ENCODE measurements at places on chromosomes 7 and 10.

- no peak for DNase-seq
Measured at GRCh38 chr10:97185326-97186058, at the start of gene SLIT1. Gene SLIT1 (minus strand): TSS chr10:97185959. CDS start chr10:97185674, 285 bp downstream.

DNA sequence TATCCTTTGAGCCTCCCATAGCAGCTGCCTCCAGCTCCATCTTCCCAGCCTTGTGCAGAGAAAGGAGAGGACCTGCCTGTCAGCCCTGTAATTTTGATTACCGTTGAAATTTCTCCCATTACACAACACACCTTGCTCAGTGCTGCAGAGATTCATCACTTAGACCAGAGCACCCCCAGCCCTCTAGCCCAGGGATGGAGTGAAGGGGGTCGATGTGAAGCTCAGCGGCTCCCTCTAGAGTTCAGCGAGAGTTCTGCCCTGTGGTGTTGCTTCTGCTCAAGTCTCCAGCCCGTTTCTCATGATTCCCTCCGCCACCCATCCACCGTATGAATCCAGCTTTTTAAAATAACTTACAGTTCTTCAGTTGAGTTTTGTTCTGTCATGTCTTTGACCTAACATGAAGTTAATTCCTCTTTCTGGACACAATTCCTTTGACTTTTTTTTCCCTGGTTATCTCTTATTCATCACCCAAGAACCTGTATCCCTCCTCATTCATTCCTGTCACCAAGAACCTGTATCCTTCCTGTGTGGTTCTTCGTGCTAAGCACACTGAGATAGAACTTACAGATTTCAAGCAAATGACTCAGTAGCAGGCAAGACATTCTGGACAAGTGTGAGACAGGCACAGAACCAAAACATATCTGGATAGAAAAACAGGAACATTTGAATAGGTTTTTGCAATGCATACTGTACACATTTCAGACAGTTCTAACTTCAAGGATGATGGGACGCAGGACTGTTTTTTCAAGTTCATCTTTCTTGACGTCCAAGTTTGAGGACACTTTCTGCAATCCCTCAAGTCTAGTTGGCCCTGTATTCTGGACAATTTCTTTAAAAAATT is 35.0 kb upstream of the ZNF32 start:
- peak; percentile 41 for DNase-seq

GRCh38 chr7:41940760-41941343 is 238.0 kb upstream of the INHBA start:
- peak; percentile 73 for DNase-seq

DNA sequence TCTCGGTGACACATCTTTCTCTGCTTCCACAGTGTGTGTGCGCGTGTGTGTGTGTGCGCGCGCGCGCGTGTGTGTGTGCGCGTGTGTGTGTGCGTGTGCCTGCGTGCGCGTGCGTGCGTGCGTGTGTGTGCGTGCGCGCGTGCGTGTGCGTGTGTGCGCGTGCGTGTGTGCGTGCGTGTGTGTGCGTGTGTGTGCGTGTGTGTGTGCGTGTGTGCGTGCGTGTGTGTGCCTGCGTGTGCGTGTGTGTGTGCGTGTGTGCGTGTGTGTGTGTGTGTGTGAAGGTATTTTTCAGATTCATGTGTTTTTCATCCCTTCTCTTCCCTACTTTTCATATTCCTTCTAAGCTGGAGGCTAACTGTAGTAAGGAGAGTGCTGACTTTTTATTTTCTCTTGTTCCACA is 148.4 kb downstream of the CREB5 start:
- DNase-seq, result no peak

- no peak for DNase-seq
Measured at GRCh38 chr7:100888988-100889750, at the start of gene UFSP1. Gene UFSP1 (minus strand): TSS chr7:100889715. CDS start chr7:100889271, 444 bp downstream.

DNA sequence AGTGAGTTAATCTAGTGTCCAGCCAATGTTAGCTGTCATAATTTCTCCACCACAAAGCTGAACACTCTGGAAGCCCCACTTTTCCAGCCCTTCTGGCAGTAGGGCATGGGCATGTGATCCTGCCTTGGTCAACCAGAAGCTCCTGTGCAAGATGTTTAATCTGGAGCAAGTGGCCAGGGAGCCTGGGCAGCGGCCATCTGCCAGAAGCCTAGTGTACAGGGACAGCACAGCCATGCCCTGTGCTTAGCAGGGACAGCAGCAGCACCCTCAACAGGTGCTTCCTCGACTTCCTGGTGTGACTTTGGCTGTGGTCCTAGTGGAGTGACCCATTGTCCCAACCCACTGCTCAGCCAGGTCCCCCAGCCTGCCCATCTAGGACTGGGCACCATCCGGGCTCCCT is 10.3 kb downstream of the RBP3 start:
- DNase-seq, result no peak

- DNase-seq, result no peak
Measured at GRCh38 chr7:55775051-55775420, 87.5 kb downstream of the SEPTIN14 start.

- DNase-seq, result peak; percentile 18
Measured at GRCh38 chr7:4479367-4480039, 202.6 kb upstream of the FOXK1 start.

DNA sequence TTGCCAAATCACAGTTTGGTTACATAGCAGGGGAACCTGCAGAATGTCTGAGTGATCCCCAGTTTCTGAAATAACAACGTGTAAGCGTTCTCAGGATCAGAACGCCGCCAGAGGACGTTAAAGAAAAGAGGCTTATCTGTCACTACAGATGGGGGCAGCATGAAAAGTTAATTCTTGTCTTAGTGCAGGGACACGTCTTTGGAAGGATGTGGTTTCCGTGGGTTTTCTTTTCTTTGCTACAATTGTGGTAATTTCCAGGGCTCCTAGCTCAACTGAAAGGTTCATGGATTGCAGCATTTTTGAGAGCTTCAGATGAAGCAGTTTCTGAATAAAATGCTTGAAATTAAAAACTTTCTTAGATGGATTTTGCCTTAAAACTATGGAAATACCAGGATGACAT is 106.6 kb downstream of the PRKCQ start:
- peak; percentile 38 for DNase-seq

GRCh38 chr7:13920053-13920697 is 69.3 kb downstream of the ETV1 start:
- DNase-seq, result no peak

DNA sequence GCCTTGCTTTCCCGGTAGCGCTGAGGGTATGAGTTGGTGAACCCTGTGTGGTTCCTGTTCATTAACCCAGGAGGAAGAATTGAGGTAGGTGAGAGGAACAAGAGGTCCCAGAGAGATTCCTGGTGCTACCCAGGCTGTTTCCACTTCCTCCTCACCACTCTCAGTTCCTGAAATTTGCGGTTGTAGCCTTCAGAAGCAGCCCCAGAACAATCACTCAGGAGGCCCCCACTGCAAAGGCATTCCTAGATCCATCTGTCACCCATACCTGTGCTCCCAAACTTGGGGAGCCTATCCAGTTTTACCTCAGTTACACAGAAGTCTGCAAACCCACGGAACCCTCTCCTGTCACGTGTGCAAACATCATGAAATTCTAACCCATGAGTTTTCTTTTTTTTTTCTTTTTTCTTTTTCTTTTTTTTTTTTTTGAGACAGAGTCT is 9.0 kb upstream of the PIP4K2A start:
- peak; percentile 49 for DNase-seq

DNA sequence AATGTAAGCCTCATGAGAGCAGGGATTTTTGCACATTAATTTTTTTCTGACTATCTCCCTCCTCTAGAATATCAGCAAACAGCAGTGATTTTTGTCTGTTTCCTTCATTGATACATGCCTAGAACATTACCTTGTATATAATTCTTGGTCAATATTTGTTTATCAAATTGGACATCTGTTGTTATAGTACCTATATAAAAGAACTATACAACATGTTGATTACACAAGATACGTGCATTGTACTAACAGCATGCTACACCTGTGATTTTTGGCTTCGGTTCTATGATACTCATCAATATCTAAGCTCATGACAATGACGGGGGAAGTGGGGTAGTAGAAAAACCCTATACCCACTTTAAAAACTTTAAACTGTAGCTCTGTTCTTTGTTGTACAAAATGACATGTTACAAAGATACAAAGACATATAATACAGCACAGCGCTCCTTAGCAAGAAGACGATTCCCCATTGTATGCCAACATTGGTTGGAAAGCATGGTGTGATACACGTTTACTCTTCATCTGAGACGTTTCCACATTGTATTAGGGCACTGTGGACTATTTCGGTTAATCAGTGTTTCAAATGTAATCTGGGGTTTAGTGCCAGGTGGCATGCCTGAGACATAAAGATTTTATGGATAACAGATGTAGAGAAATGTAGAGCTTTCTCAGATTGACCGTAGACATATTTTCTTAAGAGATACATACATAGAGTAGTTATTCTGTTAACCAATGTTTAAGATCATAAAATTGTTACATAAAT is 70.5 kb upstream of the FOXP2 start:
- DNase-seq, result no peak

DNA sequence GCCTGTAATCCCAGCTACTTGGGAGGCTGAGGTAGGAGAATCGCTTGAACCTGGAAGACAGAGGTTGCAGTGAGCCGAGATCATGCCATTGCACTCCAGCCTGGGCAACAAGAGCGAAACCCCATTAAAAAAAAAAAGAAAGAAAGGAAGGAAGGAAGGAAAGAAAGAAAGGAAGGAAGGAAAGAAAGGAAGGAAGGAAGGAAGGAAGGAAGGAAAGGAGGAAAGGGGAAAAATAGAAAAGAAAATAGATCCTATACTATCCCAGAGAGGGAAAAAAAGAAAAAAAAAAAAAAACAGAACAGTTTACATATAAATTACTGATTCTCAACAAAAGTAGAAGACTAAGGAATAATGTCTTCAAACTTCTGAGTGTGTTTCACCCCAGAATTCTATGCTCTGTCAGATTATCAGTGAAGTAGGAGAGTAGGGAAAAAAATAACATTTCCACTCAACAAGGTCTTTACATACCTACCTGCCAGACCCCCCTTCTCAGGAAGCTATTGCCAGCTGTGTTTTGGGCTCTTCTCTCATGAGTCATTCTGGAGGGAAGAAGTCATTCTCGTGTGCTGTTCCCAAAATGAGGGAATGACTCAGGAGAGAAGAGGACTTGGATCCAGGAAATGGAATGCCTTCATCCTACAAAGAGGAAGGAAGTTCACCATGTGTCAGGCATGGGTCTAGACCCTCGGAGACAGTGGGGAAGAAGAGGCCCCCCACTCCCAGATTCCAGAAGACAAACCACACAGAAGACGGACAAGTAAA is 20.9 kb downstream of the RGS10 start:
- DNase-seq, result no peak

DNA sequence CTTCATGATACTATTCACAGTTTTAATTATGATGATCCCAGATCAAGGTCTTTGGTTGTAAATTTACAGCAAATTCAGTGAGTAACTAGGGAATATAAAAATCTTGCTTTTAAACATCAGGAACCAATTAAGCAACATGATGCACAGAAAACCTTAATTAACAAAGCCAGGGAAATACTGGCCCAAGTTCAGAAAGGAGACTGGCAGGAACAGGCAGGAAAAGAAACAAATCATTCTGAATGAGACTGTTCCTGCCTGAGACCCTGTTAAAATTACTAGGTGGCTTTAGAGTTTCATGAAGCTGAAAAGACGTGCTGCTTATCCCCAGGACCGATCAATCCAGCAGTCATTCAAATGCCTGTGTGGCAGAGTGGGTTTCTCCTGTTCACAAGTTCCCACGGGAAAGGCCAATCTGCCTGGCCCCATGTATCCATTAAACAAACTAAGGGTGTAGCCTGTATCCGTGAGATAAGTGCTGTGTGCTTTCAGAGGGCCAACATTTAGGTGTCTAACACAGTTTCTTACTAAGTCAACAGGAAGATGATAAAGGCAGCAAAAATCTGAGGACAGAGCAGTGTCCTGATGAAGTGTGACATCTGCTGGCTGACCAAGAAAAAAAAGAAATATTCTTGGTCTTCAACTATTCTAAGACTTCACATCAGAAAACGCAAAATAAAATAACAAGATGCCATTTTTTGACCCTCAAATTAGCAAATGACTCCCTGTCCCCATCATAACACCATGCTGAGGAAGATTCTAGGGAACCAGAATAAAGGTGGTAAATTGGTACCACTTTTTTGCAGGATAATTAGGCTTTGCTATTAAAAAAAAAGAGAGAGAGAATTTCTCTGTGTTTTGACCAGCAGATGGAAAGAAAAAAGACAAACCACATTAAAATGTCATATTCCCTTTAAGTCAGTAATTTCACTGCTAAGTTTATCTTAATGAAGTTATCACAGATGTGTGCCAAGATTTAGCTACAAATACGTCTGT is 34.2 kb downstream of the PUS7 start:
- peak; percentile 32 for DNase-seq

DNA sequence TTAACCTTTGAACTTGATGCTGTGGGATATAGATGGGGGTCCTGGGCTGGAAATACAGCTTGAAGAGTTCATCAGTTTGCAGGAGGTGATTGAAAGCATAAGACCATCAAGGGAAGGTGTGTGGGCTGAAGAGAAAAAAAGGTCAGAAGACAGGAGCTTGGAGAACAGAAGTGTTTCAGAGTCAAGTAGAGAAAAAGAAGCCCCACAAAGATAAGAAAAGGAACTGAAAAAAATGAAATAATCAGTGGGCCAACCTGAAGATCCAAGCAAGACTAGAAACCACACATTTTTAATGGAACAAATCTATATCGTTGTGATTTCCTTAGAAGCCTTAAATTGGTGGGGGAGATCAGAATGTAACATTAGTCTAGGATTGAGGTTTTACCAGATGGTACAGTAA is 22.5 kb downstream of the ZEB1 start:
- DNase-seq, result peak; percentile 27

GRCh38 chr10:77309509-77309908 is 328.1 kb downstream of the KCNMA1 start:
- no peak for DNase-seq

DNA sequence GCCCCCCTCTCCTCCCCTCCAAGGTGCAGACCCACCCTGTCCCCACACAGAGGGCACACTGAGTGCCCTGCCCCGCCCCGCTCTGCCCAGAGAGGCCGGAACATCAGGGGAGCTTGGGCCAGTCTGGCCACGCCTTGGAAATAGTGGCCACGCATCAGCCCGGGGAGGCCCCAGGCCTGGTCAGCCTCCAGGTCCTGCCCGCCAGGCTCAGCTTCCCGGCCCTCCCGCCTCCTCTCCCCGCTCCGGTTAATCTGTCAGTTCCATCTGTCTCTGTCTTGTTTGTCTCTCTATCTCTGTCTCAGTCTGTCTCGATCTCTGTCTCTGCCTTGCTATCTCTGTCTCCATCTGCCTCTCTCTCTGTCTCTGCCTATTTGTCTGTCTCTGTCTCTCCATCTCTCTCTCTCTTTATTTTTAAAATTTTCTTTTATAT is 28.9 kb upstream of the TNRC18 start:
- DNase-seq, result no peak

DNA sequence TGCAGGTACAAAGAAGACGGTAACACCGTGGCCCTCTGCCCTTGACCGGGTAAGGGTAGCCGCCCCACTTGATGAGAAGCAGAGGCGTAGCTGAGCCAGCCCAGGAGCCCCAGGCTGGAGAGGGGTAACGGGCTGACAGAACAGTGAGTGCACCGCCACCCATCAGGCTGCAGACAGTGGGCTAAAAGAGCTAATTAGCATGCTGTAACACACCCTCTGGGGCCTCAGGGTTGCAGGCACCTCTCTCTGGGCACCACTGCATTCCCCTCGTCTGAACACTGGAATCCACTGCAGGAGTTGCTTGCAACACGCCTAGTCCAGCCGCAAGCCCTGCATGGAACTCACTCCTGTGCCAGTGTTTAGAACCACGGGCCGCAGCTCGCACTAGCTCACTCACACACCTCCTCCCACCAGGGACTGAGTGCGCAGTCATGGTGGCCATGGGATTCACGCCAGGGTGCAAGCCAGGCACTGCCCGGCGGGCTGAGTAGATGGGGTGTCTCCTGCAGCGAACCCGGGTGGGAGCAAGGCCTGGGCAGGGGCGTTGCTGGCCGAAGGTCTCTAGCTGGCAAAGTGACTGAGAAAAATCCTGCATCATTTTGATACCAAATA is 36.1 kb downstream of the AGMO start:
- DNase-seq, result no peak

GRCh38 chr10:43452356-43452914 is 15.5 kb downstream of the ZNF487 start:
- DNase-seq, result no peak

All from GM10248 (cell line).